Substantia nigra (tissue), 51 donors: ENCODE measurements at places on chromosomes 3 and 15.

DNA sequence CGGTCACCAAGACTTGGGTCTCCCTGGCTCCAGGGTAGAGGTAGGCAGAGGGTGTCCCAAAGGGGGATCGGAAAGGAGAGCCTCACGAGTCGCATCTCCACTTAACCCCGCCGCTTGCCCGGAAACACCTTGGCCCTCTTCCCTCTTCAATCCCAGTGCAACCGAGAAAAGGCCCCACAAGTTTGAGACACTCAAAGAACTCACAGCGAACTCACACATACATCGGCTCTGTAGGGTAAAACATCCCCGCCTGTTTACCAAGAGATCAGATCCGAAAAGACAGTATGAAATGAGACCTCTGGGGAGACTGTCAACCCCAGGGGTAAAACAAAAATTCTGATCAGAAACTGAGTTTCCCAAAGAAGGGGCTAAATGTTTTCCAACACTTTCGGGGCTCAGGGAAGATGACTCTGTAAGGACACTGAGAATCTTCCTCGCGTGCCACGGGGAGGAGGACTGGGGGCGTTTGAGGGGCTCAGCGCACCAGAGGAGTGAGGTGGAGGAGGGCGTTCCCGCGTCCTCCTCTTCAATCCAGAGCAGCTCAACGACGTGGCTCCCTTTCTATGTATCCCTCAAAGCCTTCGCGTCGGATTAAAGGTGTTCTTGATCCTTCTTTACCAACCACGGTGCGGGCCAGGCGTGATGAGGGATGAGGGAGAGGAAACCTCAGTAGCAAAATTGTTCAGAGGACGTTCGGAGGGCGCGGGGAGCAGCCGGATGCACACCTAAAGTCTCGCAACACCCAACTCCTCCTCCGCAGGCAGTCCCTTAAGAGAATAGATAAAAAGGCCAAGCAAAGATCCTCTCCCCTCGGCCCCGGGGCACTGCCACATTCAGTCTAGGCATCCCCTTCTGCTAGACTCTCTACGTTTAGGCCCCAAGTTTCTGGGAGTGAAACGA lies 3.7 kb downstream of the WNT5A start:
- no peak for DNase-seq

DNA sequence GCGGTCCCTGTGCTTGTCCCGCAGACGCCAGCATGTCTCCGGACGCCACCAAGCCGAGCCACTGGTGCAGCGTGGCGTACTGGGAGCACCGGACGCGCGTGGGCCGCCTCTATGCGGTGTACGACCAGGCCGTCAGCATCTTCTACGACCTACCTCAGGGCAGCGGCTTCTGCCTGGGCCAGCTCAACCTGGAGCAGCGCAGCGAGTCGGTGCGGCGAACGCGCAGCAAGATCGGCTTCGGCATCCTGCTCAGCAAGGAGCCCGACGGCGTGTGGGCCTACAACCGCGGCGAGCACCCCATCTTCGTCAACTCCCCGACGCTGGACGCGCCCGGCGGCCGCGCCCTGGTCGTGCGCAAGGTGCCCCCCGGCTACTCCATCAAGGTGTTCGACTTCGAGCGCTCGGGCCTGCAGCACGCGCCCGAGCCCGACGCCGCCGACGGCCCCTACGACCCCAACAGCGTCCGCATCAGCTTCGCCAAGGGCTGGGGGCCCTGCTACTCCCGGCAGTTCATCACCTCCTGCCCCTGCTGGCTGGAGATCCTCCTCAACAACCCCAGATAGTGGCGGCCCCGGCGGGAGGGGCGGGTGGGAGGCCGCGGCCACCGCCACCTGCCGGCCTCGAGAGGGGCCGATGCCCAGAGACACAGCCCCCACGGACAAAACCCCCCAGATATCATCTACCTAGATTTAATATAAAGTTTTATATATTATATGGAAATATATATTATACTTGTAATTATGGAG lies 79.1 kb downstream of the SMAD6 start:
- no peak for DNase-seq

GRCh38 chr3:177515786-177516157 lies 318.5 kb upstream of the TBL1XR1 start:
- DNase-seq = no peak

- DNase-seq = no peak
These were observed 189.0 kb upstream of the TMC3 start for GRCh38 chr15:81562986-81563385.

DNA sequence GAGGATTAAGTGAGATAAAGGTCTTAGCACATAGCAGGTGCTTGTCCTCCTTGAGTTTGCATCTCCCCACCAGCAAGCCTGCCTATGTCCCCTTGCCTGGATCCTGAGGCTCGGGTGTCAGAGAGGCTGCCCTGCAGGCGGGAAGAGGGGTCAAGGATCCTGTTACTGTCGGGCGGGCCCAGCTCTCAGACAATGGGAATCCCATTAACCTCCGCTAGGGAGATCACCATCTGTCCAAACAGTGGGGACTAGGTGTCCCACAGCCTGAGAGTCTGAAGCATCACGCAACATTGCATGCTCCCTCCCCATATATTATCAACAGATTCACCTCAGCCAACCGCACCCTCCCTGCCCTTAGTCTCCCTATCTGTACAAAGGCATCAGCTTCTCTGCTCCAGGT lies 151.4 kb downstream of the FBLN2 start:
- DNase-seq = no peak

- DNase-seq = no peak
These were observed 304.9 kb upstream of the WNT5A start for GRCh38 chr3:55792009-55792408.

GRCh38 chr3:153320585-153321128 lies 158.6 kb downstream of the RAP2B start:
- DNase-seq = no peak

DNA sequence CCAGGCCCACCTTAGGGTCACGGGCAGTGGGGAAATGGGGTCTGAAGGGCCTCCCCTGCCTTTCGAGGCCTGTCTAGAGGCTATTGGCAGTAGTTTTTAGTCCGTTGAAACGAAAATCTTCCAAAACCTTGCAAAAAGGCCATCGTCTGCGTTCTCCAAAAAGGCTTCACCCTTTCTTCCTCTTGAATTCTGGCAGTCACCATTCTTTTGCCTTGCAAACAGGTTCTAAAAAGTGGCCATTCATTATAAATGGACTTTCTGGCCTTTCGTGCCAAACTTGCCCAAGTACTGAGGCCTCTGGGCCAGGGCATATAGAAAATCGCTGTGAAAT lies 367 bp upstream of the TARS3 start:
- no peak for DNase-seq

GRCh38 chr3:61948699-61949305 lies 387.4 kb downstream of the PTPRG start:
- DNase-seq = no peak

DNA sequence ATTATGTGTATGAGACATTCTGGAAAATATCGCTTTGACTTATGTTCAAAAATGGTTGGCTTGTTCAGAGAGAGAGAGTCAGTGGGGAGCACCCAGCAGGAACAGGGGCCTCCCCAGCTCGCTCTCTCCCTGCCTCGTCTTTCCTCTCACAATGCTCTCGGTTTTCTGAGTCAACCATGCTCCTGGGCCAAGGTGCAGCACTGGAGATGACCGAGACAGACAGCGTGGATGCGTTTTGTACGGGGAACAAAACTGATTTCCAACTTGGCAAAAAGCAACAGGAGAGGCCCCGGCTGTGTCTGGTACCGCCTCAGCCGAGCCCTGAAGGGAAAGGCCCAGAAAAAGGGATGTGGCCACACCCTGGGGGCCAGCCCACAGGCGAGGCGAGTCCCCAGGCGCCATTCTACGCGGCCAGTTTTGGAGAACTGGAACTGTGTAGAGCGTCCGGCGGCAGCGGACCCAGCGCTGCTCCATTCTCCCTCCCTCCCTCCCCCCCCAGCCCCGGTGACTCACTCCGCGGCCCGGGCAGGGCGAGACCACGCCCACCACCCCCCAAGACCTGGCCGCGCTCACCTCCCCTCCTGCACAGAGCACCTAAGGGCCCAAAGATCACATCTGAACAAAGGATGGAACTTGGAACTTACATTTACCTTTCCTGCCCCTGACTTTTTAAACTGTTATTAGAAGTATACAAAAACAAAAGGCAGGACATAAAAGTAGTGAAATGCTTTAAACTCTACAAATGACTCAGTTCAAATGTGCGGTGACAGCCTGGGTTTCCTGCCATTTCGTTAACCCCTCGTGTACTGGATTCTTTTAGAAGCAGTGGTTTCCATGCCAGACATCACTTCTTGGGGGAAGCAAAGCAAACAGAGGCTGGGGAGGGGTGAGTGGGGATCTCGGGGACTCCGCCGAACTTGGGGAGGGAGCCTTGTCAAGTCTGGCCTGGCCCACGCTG lies 12.7 kb downstream of the ATP10A start:
- no peak for DNase-seq

- DNase-seq = no peak
These were observed 64.2 kb upstream of the CMSS1 start for GRCh38 chr3:99753268-99753975.

DNA sequence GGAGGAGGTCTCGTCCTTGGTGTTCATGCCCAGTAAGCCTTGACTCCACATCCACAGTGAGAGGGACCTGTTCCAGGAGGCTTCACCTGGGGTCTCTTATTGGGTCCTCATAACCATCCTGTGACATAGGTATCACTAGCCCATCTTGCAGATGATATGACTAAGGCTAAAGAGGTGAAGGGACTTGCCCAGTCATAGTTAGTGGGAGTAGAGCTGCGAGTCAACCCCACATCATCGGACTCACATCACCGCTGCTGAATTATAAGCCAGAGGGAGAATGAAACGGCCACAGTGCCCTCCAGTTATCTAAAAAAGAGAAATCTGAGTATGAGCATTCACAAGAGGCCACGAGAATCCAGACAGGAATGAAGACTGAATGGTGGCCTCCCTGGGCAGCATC lies 66.0 kb downstream of the MESD start:
- DNase-seq = no peak

DNA sequence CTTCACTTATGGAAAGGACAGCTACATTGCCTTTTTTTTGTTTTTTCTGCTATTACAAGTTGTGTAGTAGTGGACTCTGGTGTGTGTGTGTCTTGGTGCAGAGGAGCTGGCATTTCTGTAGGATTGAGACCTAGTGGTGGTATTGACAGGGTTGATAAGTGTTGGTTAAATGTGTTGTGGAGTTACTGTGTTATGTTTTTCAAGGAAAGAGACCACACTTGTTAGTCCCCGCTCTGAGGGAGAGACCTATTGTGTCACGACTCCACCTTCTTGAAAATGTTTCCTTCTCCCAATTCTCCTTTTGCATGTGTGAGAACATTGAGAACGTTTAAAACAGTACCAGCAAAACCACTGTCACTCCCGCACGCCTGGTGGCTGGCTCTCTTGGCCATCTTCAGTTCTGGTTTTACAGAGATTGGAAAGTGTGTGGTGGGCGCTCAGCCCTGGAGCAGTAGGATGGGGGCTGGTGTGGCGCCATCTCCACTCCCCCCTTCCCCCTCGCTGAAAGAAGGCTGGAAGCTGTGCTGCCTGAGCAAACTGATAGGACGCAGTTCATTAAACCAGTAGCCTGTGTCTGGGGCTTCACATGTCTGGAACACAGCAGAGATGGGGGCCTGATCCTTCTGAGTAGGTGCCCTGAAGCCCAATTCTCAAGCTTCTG lies 5.5 kb downstream of the KLF13 start:
- no peak for DNase-seq

GRCh38 chr3:168123201-168124176 lies 27.8 kb upstream of the GOLIM4 start:
- no peak for DNase-seq

GRCh38 chr15:69940441-69941300 lies 157.0 kb downstream of the TLE3 start:
- DNase-seq = no peak

- DNase-seq = no peak
These were observed 990.9 kb downstream of the PLOD2 start for GRCh38 chr3:145170121-145170520.

DNA sequence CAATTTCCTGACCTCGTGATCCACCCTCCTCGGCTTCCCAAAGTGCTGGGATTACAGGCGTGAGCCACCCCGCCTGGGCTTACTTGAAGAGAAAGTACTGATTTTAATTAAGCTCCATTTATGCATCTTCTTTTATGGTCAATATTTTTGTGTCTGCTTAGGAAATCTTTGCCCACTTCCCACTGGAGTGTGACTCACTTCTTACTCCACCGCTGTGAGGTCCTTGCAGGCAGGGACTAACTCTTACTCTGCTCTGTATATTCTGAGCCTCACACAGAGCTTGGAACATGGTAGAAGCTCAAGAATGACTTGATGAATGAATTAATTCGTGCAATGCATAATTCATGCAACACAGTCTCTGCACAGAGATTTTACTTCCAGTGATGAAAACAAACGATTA lies 2.9 kb upstream of the TM4SF19 start:
- DNase-seq = no peak
